ENCODE measurements at places on chromosomes 13 and 19.
A peak's percentile ranks its signal among the peaks of the same experiment; 100 is the strongest.

- DNase-seq, result no peak
Observed at GRCh38 chr13:113350065-113350937, 13.6 kb downstream of the GRTP1 start.

DNA sequence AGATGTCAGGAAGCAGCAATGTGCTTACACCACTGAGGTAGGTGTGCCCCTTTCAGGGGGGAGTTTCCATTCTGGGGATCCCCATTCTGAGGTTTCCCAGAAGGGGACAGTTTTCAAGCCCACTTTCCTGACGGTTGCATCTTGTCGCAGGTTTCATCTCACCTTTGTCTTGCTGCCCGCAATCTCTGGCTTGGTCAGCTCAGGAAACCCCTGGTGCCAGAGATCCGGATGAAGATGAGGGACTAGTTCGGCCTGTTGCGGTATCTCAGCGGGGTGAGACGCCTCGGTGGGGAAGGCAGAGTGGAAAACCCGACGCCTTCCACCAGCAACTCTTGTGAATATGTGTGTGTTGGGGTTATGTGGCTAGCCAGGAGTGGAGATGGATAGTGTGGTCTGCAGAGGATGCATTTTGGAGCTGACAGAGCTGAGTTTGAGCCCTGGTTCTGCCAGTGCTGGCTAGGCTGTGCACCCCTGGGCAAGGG lies 13.1 kb downstream of the TNFSF9 start:
- no peak for DNase-seq

DNA sequence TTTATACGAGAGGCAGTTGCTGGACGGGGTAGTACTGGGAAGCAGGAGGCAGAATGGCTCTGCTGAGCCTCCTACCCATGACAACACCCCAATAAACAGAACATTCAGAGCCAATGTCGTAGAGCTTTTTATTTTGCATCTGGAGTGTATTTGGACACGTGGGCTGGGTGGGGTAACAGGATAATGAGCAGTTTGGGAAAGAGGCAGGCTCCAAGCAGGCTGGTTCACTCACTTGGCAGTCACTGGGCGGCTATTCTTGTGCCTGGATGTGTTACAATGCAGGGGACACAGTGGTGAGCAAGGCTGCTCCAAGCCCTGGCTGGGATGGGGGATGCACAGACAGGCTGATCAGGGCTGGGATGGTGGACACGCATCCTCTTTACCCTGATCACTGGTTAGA lies 9.5 kb downstream of the ACTMAP start:
- peak; percentile 68 for DNase-seq

GRCh38 chr19:31451686-31452330 lies 102.6 kb upstream of the TSHZ3 start:
- no peak for DNase-seq

- no peak for DNase-seq
Observed at GRCh38 chr13:30042891-30043630, 192.6 kb upstream of the UBL3 start.

DNA sequence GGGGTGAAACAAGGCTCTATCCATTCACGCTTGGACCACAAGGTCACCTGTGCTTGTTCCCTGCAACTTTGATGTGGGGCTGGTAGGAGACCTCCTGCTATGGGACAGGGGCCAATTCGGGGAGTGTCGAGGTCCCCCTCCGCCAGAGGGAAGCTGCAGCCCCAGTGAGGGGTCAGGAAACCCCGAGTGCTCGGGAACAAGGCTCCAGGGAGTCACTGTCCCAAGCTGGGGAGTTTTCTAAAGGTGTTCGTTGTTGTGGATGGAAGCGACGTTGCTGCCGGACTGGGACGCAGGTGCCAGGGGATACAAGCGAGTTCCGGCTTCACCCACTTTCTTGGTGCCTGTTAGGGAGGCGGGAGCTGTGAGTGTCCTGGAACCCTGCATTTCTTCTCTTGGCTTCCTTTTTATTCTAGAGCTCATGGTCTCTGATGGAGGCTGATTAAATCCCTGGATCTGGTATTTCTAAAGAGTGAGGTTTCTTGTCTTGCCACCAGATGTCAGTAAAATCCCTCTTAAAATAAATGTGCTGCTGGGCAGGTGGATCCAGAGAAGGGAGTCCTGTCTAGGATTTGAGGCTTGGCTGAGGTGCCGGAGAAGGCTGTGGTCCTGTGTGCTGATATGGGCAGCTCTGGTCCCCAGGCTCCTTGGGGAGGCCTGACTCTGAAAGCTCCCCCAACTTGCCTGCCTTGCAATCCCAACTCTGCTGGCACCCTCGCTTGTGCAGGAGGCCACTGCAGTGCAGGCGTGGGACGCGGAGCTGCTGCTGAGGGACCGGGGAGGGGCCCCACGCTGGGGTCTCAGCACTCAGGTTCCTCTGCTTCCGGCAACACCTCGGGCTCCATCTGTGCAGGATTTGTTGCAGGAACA lies 153.9 kb downstream of the TEX29 start:
- DNase-seq, result no peak

- DNase-seq, result no peak
Observed at GRCh38 chr19:53002479-53002878, 11.2 kb upstream of the ERVV-1 start.

DNA sequence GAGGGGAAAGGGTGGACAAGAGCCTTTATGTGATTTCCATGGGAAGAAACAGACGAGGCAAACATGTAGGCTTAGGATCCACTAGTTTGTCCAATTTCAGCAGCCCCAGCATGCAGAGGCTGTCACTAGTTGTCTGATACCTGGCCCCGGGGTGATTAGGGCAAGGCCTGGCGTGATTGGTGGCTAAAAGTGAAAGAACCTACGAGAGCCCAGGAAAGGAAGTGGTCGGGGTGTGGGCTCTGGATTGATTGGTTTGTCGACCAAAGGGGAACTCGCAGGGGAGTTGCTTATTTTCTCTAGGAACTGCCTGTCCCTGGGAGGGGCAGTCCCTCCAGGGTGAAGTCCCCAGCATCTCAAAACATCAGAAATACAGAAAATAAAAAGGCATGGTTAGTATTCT lies 64.2 kb upstream of the UQCRFS1 start:
- no peak for DNase-seq

DNA sequence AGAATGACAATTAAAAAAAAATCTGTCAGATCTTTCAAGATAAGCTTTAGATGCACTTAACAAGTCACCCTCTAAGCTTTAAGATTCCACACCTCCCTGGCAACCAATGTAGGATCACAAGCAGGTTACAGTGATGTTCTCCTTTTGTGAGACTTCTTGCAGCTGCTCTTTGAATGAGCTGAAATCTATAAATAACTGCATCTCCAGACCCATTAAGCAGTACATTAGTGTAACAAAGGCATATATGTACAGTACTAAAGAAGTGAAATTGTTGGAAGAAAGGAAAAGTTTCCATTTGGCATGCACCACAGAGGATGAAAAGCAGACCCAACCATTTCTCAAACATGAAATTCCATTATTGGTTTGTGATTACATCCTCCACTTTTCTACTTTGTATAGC lies 364.7 kb downstream of the ENOX1 start:
- DNase-seq, result no peak

DNA sequence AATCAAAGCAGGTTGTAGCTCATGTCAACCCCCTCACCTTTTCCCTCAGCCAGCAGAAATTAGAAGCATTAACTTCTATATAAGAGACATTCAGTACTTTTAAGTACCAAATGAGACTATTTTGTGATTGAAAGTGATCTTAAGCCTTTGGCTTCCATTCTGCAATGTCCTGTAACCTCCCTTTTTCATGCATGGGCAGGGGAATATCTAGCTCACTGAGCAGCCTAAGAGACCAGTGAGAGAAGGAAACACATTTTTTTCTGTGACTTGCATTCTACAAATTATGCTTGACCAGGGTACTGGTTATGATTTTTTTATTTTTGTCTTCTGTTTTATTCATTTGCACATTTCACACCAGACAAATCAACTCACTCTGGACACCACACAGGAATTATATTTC lies 369.6 kb downstream of the KCTD12 start:
- no peak for DNase-seq

- DNase-seq, result no peak
Observed at GRCh38 chr13:111152844-111153243, 37.7 kb downstream of the ARHGEF7 start.

- DNase-seq, result no peak
Observed at GRCh38 chr13:64505336-64505910, 2724.7 kb downstream of the PCDH9 start.

GRCh38 chr19:48794291-48794690 lies 16.5 kb downstream of the BCAT2 start:
- no peak for DNase-seq

- DNase-seq, result peak; percentile 85
Observed at GRCh38 chr19:38004521-38005223, 97.7 kb downstream of the SIPA1L3 start.

DNA sequence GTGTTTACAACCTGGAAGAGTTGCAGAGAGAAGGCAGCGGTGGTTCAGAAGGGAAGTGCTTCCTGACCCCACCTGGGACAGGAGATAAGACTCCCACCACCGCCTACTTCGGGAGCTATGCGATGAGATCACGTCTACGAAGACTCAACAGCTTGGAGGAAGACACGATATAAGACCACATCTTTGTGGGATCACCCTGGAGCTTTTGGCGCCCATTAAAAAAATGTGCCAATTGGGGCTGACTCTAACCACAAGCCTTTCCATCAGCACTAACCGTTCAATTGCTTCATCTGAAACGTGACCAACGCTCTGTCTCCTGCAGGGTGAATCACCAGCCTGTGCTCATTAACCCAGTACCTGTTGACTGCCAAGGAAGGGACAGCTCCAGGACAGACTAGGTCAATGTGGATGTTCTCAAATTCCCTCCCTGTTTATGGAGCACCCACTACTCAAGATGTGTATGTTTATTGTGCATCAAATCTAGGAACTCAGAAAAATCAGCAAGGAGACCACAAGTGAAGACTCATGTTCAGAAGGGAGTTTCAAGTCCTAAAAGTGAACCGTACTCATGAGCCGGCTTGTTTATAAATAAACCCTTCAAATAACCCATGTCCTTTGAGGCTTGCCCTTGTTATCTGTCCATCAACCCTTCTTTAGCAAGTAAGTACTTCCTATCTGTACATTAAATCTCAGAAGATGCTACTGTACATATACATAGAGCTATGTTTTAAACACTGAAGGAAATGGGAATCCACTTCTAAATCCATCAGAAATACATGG lies 67.5 kb downstream of the LATS2 start:
- DNase-seq, result no peak

DNA sequence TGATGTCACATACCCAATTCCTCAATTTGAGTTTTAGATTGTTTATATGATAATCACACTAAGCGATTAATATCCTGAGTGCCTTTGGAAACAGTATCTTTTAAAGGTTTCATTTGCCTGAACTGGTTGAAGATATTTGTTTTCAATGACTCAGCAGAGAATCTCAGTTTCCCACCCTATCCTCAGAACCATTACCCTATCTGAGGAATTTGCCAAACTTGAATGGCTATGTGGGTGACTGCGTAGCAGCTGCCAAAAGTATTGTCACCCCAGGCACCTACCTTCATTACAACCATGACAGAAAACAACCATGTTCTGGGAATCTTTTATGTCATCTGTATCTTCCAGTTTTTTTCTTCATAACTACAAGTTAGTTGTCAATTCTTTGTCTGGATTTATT lies 440.1 kb upstream of the NBEA start:
- no peak for DNase-seq

- no peak for DNase-seq
Observed at GRCh38 chr19:55440411-55441105, 2.5 kb downstream of the SHISA7 start.

- no peak for DNase-seq
Observed at GRCh38 chr13:74768521-74769085, 634.4 kb upstream of the KLF12 start.

GRCh38 chr13:113726961-113727411 lies 32.0 kb upstream of the TMEM255B start:
- DNase-seq, result peak; percentile 41

DNA sequence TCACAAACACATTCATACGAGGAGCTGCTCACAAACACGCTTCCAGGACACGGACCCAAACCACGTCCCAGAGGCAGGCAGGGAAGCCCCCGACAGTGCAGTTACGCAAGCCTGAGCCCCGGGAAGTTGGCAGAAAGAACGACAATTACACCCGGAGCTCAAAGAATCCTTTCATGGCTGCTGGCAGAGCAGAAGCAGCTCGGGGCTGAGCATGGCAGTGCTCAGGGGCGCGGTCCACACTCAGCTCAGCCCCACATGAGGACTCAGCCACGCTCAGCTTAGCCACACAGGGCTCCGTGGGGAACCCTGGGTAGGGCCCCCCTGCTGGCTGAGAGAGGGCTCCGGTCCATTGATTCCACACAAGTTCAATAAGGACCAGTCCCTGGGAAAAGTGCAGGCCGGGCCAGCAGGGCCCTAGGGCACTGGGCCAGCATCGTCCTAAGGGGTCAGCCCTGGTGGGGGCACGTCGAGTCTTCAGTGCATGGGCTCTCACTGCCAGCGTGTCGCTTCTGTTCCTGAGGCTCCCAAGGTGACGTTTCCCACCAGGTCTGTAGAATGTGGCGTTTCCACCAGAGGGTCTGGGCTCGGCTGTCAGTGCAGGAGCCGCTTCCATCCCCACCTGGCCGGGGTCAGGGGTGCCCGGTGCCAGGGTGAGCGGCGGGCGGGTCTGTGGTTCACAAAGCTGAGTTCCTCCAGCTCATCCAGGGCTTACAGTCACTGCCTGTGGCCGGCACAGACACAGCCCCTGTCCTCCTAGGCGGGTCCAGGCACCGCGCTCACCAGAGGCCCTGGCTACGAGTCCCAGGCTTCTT lies 23.1 kb downstream of the GAS6 start:
- DNase-seq, result no peak

DNA sequence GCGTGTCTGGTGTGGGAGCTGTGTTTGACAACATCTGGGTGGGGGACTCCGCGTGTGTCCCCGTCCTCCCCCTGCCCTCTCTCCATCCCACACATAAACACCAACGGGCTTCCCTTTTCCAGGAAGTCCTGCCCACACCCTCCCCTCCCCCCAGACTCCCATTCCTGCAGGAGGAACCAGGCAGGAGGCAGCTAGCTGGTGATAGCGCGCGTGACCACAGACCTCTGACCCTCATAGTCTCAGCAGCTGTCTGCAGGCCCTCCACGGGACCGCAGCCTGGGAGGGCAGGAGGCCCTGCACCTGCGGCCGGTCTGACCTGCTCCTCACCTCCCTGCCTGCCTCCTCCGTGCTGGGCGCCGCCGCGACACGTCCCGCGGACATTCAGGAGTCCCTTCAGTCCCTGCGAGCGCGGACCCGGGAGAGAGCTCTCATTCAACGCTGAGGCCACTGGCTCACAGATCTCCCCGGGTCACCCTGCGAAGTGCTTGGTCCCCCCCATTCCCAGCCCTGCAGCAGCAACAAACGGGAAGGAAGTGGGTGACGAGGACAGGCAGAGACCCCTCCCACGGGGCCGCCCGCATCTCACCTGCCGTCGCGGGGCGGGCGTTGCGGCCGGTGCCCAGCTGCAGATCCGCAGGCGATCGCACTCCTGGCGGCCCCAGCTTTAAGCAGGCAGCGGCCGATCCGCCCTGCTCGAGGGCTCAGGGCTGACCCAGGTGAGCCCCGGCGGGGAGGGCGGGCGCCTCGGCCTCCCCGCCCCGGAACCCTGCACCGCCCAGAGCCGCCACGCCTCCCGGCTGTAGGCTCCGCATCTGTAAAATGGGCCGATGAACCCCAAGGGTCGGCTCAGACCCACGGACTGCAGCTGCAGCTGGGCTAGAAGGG lies 1.1 kb upstream of the ACP5 start:
- DNase-seq, result peak; percentile 57
